Pancreas (tissue), 10 donors: ENCODE measurements at places on chromosomes 1 and 21. TPM values are rescaled to one million over a fixed set of nuclear protein-coding genes. Genes with fewer than 3 reads are reported as not detected.

GRCh38 chr1:164602480-164603093 lies 43.6 kb downstream of the PBX1 start:
- H3K27me3 ChIP-seq, result no peaks in the 10 kb centered on the region
- H3K4me1 ChIP-seq, result peaks cover 50% of the 10 kb centered on the region
- no peaks in the 10 kb centered on the region for H3K36me3 ChIP-seq

The FCRL5 gene
- 0.12 TPM for total RNA-seq

GRCh38 chr1:206472024-206472423 lies 1.7 kb downstream of the IKBKE start:
- no peaks in the 10 kb centered on the region for H3K36me3 ChIP-seq
- no peak for DNase-seq
- H3K4me3 ChIP-seq, result no peak overlapping the region
- H3K27ac ChIP-seq, result no peak overlapping the region
- no peaks in the 10 kb centered on the region for H3K27me3 ChIP-seq
- H3K4me1 ChIP-seq, result no peaks in the 10 kb centered on the region

GRCh38 chr1:18279351-18280074 lies 171.9 kb downstream of the IGSF21 start:
- H3K27ac ChIP-seq, result no peak overlapping the region
- no peaks in the 10 kb centered on the region for H3K27me3 ChIP-seq
- H3K4me3 ChIP-seq, result no peak overlapping the region
